ENCODE measurements at places on chromosomes 1 and 21.

- no peak for DNase-seq
These were observed 13.3 kb downstream of the RRP15 start for GRCh38 chr1:218298398-218298797.

DNA sequence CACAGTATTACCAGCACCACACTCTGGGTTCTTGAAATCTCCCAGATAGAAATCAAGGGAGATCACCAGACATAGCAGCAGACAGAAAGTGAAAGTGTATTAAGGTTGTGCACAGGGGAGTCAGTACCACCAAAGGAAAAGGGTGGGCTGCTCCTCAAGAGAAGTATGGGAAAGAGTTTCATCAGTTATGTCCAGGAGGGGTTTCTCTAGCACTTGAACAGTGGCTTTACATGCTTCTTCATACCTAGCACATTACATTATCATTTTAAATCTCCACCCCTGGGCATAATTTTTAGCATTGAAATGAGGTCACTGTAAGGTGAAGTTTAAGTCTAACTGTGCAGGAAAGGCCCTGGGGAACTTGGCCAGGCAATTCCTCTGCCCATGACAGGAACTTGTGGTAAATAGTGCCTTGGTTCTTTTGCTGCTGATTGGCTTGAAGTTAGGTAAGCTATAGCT lies 601.0 kb downstream of the NUF2 start:
- no peak for DNase-seq

DNA sequence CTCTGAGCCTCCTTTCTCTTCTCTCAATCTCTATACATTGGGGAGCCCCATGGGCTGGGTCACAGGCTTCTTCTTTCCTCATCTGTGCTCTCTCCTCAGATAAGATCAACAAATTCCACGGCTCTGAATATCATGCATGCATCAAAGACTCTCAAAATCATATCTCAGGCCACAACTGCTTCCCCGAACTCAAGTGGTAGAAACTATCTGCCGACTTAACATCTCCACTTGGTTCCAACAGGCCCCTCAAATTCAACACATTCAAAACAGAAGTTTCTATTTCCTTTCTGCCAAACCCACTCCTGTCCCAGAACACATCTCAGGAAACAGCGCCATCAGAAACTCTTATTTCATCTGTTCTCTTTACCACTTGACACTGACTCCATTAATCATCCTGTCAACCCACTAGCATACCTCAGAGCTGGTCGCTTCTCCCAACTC lies 16.7 kb downstream of the DDX59 start:
- no peak for DNase-seq

DNA sequence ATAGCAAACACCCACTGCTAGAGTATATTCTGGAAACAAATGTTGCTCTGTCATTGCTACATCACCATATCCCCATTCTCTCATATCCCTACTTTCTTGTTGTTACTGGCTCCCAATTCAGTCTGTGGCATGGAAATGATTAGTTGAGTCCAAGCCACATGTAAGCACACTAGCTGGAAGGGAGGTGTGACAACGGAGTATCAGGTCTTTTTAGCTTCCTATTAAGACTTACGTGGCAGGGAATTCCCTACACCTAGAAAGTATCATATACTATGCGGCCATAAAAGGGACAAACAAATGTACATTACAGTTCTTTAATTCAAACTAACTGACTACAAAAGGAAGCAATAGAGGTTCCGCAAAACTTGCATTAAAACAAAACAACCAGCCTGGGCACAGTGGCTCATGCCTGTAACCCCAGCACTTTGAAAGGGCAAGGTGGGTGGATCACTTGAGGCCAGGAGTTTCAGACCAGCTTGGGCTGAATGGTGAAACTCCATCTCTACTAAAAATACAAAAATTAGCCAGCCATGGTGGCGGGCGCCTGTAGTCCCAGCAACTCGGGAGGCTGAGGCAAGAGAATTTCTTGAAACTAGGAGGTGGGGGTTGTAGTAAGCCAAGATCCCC lies 48.6 kb downstream of the INTS7 start:
- no peak for DNase-seq

DNA sequence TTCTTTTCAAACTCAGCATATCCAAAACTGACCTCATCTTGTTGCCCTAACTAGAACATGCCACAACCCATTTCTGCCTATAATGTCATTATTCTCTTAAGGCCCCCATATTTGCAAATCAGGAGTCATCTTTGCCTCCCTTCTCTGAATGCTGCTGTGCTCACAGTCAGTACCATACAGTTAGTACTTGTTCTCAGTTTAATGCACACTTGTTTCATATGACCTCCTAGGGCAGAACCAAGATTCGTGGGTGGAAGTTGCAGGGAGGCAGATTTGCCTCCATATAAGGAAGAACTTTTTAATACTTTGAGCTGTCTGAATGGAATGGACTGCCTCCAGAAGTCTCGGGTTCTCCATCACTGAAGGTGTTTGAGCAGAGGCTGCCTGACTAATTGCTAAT lies 9.2 kb downstream of the CAP1 start:
- DNase-seq = no peak

DNA sequence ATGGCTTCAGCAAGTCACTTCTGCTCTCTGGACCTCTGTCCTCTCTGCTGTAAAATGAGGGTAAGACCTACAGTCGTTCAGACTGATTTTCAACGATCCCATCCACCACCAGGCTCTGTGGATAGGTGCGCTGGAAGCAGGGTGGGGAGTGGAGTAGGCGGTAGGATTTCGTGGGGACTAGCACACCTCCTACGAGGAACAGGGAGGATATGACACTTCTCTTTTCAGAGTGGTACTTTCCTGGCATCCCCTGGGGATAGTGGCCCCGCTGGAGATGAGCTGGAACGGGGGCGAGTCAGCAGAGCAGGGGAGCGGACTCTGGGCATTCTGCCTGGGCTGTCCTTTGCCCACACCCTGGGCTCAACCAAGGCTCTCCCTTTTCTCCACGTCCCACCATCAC lies 17.7 kb downstream of the ETNK2 start:
- no peak for DNase-seq

DNA sequence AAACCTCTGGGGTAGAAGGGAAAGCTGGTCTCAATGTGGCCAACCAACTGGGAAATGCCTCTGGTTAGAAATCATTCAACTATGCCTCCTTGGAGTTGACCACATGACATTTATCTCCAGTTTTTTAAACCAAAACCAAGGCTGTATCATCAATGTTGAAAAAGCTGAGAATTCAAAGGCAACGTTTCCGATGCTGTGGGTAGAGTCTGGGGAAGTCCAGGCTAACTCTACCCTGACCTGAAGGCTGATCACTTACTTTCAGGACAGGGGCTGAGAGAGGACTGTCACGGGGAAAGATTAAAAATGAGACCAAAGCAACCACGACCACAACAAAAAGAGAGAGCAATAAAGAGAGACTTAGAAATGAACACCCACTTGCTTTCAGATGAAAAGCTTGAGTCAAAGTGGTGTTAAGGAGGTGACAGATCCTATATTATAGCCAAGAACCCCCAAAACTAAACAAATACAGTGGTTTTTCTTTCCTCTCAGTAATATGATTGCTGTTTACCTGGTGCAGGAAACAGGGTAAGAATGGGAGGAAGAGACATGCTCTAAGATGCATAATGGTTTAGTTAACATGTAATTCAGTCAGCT lies 90.8 kb upstream of the TNFSF4 start:
- no peak for DNase-seq

DNA sequence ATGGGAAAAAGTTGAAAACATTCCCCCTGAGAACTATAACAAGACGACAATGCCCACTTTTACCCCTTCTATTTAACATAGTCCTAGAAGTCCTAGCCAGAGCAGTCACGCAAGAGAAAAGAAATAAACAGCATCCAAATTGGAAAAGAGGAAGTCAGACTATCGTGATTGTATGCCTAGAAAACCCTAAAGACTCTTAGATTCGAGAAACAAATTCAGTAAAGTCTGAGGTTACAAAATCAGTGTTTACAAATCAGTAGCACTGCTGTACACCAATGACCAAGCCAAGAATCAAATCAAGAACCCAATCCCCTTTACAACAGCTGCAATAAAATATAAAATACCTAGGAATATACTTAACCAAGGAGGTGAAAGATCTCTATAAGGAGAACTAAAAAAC lies 72.4 kb downstream of the POU2F1 start:
- no peak for DNase-seq

GRCh38 chr1:31750858-31751510 lies 13.2 kb downstream of the ADGRB2 start:
- DNase-seq = no peak

- DNase-seq = no peak
These were observed 44.2 kb downstream of the MAP3K7CL start for GRCh38 chr21:29174607-29175013.

DNA sequence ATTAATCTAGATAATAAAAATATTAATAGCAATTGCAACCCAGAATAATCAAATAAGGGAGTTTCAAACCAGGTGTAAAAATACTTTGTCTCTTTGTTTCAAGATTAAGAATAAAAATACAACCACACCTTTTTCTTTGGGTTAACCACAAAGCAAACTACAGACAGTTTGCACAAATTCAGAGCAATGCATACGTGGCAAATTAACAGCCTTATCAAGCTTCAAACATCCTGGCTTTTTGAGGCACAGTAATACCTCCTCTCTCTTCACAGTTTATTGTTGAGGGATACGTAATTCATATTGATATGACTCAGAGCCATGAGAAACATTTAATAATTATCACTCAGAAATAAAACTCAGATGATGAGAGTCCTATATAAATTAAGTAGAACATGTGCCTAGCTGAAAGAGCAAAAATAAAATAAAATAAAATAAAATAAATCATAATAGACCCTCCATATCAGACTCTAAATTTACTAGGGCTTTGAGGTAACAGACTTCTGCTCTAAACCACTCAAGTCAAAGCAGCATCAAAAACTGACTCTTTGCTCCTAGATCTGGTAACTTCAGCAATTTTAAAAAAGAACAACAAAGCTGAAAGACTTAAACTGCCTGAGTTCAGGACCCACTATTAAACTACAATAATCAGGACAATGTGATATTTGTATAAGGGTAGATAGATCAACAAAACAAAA lies 11.4 kb downstream of the EDEM3 start:
- DNase-seq = no peak

DNA sequence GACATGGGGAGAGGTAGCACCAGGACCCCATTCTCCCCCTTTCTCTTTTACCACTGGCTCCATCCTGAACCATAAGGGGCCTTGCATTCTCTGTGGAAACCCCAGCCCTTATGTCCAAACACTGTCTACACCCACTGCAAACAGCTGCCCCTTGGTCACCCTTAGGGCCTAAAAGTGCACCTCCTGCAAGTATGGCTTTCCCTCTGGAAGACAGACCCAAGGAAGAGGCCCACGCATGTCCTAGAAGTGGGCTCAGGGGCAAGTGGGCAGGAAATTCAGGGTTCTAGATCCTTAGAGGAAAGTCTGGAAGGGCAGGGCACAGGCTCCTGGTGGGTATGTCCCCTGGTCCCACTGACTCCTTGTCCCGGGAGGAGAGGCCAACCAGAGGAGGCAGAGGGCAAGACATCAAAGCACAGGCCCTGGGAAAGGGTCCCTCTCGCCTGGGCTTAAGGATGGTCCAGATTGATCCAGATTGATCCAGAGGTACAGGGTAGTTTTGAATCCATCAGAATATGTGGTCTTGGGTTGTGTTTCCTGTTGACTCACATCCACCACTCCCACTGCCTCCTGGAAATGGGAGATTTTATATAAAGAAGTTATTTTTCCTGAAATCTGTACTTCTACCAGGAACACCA lies 150.9 kb downstream of the GRIK3 start:
- no peak for DNase-seq

DNA sequence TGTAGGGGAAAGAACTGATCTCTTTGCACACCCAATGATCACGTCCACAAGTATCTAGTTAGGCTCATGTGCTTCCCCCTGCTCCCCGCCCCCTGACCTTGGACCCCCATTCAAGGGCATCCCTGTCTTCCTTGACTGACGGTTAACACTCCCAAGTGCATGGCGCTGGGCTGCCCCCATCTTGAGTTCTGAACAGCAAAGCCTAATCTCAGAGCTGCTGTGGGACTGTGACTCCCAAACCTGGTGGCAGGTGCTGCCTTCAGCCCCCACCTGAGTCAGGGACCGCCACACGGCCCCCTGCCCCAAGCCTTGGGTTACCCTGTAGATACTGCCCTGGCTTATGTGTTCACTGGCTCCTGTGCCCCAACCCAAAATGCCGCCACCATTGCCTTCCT lies 925 bp downstream of the TNNI1 start:
- DNase-seq = no peak

DNA sequence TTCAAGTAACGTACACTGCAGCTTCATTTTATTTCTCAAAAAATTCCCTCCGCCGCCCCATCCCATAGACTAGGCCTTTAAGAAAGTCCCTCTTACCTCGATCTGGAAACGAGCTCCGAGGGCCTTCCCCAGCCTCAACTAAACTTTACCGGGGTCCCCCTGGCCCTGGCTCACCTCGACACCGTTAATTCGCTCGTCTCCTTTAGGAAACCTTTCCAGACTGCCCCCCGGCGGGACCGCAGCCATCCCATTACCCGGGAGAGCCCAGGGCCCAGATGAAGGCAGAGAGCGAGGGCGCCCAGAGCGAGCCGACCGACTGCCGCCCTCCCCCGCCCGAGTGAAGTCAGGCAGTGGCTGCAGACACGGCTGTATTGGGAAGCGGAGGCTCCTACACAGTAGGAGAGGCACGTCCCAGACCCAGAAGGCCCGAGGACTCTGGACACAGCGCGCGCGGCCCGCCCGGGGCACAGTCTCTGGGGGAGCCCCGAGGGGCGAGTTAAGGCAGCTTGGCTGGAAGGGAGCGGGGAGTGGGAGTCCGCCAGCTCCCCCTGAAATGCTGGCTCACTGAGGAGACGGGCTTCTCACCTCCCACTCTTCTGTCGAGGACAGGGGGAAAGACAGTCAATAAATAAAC lies 14.6 kb downstream of the SEMA6C start:
- DNase-seq = no peak

DNA sequence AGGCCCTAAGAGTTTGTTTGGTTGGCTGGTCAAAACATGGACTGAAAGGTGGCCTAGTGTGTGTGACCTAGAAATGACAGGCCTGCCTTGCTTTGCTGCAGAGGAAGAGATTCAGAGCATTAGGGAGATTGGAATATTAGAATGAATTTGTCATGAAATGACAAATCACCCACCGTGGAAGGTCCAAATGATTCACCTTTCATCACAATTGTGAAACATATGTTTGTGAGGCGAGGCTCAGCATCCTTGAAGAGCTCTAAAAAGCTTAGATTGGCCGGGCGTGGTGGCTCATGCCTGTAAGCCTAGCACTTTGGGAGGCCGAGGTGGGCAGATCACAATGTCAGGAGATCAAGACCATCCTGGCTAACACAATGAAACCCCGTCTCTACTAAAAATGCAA lies 5.5 kb downstream of the LCE1B start:
- DNase-seq = no peak

- no peak for DNase-seq
These were observed 201.0 kb upstream of the CAMK1G start for GRCh38 chr1:209382231-209383100.

- no peak for DNase-seq
These were observed 434.9 kb upstream of the RUNX1 start for GRCh38 chr21:35484032-35484431.

GRCh38 chr1:67053535-67053784 lies 488 bp downstream of the SLC35D1 start:
- DNase-seq = no peak

GRCh38 chr1:164836614-164837018 lies 277.6 kb downstream of the PBX1 start:
- DNase-seq = no peak

Measured in non-pigmented ciliary epithelial cell (primary cell).